ENCODE measurements at places on chromosomes 2 and 18.
A peak's percentile ranks its signal among the peaks of the same experiment; 100 is the strongest.

DNA sequence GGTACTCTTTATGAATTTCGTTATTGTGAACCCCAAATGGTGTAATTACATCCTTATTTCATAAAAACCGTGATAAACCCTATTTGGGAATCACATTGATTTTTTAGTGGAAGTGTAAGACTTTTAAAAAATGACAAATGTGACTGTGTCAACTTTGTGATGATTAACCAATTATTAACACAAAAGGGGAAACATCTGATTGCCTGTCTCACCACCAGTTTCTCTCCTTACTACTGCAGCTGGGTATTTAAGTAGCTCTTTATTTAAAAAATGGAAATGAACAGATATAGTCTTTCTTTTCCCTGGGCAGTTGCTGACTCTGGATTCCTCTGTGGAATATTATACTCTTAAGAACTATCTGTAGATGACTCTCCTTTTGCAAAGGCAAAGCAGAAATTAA lies 11.6 kb upstream of the RPE start:
- DNase-seq: no peak

DNA sequence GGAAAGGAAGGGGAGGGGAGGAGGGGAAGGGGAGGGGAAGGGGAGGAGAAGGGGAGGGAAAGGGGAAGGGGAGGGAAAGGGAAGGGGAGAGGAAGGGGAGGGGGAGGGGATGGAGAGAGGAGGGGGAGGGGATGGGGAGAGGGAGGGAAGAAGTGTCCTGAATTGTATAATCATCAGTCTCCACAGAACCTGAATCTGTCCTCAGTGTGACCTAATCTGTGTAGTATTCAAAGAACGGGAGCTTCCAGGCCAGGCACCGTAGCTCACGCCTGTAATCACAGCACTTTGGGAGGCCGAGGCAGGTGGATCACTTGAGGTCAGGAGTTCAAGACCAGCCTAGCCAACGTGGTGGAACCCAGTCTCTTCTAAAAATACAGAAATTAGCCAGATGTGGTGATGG lies 41.1 kb upstream of the CCDC150 start:
- peak; percentile 9 for DNase-seq

DNA sequence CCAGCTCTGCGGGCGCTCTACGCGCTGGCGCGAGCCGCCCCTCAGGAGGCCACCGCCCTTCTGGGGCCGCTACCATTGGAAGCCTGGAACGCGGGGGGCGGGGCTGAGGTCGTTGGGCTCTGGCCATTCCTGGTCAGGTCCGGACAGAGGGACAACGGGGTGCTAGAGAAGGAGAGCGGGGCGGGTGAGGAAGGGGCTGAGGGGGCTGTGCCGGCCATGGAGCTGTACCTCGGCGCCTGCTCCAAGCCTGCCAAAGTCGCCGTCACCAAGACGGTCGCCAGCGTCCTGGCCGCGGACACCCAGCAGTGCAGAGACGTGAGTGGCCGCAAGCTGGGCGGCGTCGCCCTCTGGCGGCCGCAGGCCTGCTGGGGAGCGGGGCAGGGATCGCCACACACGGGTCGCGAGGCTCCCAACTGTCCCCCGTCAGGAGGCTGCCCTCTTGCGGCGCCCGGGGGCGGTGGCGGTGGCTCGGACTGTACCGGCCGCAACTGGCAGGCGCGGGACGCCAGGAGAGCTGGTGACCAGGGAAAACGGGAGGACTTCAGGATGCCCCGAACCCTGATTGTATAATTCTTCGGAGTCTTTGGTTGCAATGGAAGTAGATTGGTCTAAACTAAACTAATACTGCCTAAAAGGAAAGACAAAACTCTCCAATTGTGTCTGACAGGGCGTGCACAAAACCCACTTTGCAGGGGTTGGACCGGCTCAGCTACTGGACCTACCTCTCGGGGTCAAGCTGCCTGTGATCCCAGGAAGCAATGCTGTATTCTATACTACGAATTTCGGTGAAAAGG lies at the start of gene FSIP2:
Gene FSIP2, plus strand, starts transcription at position 126 of the 794 bp plus-strand sequence. Its CDS starts 91 bp downstream, at position 217.
- DNase-seq: peak; percentile 33

DNA sequence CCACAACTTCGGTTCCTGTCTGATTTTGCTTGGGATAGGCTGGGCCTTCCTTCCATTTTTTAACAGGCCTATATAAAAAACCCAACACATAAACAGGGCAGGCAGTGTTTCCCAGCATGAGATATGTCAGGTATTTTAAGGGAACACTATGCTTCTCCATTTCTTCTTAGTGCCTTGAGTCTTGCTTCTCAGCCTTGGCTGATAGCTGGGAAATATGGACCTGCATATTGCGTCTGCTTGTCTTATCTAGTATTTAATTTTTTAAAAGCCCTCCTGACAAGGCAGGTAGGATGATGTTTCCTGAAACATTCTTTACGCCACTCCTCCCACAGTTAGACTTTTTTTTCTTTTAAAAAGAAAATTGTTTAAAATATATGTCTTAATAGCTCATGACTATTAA lies 45.5 kb upstream of the NABP1 start:
- DNase-seq: no peak

DNA sequence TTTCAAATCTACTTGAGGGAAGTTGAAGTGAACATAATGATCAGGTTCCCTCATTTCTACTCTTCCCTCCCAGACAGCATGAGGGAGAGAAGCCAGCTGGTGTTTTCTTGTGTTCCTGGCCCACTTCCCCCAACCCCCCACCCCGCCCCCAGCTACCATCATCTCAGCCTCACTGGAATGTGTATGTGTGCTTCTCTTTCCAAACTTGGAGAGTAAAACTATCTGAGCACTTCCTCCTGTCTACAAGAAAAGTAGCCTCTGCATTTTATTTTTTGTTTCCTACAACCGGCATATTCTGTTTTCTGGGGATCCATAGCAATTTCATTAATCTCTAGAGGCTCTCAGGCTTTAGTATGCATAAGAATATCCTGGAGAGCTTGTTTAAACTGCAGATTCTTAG lies 53.6 kb upstream of the GRHL1 start:
- peak; percentile 40 for DNase-seq

DNA sequence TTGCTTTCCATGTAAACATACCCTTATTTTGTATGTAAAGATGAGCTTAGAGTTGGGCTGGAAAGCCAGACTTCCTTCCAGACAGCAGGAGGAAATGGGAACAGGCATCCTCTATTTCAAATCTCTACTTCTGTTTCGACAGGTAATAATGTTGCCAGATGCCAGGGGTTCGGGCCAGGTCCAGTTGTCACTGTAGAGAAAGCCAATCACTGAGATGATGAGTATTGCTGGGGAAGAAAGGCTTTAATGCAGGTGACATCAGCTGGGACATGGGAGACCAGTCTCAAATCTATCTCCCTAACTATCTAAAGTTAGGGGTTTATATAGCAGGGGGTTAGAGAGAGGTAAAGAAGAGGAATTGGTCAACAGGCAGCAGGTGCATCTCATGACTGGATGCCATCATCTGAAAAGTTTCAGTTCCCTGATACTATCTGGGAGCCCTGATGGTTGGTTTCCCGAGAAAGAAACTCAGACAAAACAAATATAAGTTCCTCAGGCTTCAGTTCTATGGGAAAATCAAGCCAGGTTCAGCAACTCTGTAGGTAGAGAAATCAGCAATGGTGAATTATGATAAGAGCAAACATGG lies 9.3 kb upstream of the MTCL1 start:
- no peak for DNase-seq

GRCh38 chr18:23422751-23423418 lies 30.2 kb upstream of the RIOK3 start:
- peak; percentile 66 for DNase-seq

DNA sequence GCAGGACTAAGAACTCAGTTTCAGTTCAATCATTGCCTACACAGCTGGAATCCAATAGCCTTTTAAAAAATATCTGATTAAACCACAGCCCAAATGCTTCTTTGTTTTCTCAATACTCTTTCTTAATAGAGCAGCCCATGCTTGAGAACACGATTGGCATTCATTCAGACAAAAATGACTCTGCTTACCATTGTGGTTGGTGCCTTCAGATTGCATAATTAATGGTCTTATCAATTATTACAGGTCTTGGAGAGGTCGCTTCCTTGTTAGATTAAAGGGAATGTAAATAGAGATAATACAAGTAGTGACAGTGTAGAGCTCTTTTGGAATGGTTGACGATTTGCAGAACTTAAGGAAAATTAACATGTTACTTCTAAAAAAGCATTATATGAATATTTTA lies 107.2 kb downstream of the RNF152 start:
- DNase-seq: peak; percentile 16

- peak; percentile 41 for DNase-seq
These were observed 25.4 kb upstream of the RHOB start for GRCh38 chr2:20421336-20421987.

- peak; percentile 26 for DNase-seq
These were observed 564 bp downstream of the GCC2 start for GRCh38 chr2:108449410-108450130.

DNA sequence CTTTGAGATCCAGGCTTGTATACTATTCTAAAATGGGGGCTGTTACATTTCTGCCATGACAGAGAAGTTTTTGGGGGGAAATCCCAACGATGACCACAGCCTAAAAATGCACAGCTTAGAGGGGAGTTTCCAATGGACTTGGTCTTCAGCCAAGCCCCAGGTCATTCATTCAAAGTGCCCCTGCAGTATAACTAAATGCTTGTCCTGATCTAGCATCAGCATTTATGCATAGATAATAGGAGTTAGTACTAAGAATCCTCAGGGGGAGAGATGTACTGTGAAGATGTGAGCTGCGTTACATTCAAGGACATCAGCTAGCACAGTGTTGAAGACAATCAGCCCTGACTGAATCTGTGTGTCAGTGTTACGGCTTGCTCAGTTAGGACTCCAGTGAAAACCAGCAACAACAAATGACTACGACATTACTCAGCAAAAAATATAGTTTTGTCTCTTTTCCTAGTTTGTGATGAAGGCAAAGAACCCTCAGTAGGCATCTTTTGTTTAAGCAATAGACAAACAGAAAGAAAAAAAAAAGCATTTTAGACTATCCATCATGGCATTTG lies 160.9 kb downstream of the ZEB2 start:
- DNase-seq: peak; percentile 85

DNA sequence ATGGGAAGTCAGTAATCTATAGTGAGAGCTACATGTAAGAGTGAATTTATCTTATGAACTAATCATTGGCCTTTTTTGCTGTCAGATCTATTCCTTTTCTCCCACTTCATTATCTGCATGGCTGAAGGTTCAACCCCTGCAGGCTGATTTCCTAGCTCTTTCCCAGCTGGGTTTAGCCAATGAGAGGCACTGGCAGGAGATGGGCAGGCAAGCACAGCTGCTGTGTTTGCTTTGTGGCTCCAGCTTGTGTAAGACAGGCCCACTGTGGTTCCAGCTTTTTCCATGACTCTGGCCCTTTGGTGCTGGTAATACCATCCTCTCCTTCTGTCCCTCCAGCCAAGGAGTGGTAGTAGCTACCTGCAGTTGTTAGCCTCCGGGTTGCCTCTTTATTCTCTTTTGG lies 248.8 kb downstream of the PLCL1 start:
- DNase-seq: no peak

DNA sequence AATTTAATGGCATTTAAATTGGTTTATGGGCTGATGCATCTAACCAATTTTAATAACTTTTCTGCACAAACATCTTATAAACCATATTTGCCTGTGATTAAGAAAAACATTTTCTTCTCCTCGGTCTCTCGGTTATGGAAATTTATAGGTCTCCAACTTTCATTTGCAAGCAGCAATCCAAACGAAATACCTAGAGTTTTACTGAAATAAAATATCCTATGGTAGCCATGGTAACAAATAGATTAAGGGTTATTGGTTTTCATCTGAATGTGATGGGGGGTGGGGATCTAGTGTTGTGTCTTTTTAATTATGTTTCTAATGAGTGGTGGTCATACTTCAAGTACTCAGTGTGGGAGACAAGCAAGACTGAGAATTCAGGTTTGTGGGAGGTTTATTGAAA lies 2.9 kb downstream of the KLHL29 start:
- DNase-seq: no peak

DNA sequence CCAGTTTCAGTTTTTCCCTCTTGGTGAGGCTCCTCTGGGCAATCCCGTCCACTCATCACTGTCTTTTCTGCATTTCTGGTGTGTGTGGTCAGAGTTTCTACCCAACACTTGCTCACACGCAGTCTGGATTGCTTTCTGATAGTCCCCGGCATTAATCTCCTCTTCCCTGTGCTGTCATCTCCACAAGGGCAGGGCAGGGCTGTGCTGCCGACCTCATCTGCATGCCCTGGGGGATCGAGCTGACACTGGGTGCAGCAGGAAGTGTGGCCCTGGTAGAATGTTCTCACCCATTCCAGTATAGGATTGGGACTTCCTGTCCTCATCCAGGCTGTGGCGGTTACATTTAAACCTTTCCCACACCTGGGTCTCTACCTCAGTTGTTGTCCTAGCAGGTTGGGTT lies 80.0 kb upstream of the FAM136A start:
- DNase-seq: peak; percentile 31

- DNase-seq: peak; percentile 43
These were observed 10.0 kb downstream of the INPP4A start for GRCh38 chr2:98454500-98455235.

DNA sequence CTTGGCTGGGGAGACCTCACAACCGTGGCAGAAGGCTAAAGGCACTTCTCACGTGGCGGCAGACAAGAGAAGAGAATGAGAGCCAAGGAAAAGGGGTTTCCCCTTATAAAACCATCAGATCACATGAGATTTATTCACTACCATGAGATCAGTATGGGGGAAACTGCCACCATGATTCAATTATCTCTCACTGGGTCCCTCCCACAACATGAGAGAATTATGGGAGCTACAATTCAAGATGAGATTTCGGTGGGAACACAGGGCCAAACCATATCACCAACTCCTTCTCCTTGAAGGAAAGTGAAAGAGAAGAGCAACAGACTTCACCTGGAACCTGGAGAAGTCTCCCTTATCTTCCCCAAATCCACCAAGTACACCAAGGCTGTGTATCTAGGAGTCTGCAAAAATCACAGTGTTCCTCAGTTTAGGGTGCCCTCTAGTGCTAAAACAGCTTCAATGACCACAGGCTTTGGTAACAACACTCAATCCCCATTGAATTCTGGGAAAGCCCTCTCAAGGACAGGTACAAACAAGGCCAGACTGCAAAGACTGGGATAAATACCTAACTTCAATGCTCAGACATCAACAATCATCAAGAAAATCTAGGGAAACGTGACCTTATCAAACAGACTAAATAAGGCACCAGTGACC lies 148.8 kb upstream of the SRD5A2 start:
- peak; percentile 56 for DNase-seq

DNA sequence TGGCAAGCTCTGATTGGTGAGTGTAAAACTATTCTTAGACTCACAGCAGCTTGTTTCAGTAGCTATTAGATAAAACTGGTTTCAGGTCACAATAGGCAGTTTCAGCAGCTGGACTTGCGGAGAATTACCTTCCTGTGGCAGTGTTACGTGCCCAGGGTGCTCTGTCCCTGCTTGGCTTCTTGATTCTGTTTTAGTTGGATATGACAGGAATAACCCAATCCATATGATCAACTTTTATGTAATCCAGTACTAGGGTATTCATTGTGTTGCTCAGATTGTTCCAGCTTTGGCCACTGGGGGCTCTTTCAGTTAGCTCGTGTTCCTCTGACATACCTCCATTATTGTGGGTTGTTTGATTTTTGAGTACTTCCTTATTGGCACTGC lies 43.1 kb downstream of the INPP4A start:
- peak; percentile 40 for DNase-seq

Data from cardiac fibroblast (primary cell).